ENCODE measurements at places on chromosomes 7 and 10.

GRCh38 chr10:28991333-28992270 lies 297.3 kb upstream of the LYZL1 start:
- no peak for DNase-seq

DNA sequence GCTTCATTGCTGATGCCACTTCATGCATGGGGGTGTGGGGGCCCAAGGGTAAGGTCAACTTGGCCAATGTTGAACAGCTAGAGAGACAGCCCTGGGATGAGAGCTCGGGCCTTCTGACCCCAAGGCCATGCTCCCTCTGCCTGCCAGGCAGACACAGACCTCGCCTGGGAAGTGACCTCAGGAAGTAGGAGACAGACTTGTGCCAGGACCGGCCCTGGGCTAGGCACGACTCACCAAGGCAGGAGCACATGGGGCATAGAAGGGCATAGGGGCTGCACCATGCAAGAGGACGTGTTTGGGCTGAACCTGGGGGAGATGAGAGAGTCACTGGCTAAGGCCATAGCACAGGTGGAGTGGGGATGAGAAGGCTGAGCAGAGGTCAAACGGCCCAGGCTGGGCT lies 27.1 kb downstream of the ZCCHC24 start:
- DNase-seq: no peak

DNA sequence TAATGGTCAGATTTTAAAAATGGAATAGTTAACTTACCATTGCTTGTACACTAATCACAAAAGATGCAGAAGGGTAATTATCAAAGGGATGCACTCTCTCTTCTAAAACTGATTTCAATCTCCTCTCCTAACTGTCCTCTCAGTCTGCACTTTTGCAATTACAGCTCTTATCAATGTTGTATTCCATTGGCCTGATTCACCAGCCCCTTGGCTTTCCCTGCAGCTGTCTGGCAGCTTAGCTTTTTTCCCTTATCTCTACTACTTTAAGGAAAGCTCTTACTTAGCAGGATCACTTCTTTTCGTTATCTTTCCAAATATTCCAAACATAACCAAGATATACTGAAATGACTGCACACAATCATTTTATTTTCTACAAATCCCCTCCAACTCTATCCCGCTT lies 448.8 kb downstream of the GRM8 start:
- DNase-seq: no peak

DNA sequence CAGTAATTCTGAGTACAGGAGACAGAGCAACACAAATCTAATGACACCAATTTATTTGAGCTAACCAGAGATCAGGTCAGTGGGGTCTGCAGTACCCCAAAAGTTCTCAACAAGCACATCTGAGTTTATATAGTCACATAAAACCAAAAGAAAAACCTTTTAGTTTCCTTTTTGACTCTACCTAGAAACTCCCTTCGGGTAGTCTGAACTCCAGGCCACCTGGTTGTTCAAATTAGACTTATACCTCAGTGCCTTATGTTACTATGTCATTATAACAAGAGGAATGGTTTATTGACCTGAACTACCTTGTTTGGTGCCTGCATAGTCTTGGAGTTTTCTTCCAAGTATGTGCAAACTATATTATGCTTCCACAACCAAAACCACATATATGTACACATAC lies 14.6 kb downstream of the ZCWPW1 start:
- DNase-seq: no peak

DNA sequence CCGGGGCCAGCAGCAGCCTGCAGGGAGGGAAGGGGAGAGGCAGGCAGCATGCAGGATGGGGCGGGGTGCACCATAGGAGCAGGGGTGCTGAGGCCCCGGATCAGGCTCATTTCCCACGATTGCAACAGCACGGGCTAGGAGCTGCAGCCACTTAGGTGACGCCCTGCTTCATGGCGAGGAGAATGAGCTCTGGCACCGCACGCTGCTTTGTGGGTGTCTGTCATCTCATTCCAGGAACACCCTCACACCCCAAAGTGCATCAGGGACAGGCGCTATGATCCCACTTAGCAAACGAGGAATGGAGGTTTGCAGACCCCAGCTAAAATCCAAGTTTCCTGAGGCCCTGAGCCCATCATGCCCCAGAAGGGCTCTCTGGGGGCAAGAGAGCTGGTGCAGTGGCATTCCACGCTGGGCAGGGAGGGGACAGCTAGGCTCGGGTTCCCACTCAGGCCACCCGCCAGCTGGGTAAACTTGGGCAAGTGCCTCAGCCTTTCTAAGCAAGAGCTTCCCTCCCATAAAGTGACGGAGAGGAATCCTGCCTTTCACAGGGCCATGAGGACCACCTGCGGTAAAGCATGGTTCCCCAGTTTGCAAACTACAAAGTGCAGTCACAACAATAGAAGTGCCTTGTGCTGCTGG lies 9.3 kb downstream of the KCNH2 start:
- no peak for DNase-seq

- no peak for DNase-seq
These were observed 131.1 kb downstream of the KCND2 start for GRCh38 chr7:120404042-120404441.

All from muscle of arm (tissue), 14 donors.